Omental fat pad (tissue), 4 donors: ENCODE measurements at places on chromosomes 5 and 9.

DNA sequence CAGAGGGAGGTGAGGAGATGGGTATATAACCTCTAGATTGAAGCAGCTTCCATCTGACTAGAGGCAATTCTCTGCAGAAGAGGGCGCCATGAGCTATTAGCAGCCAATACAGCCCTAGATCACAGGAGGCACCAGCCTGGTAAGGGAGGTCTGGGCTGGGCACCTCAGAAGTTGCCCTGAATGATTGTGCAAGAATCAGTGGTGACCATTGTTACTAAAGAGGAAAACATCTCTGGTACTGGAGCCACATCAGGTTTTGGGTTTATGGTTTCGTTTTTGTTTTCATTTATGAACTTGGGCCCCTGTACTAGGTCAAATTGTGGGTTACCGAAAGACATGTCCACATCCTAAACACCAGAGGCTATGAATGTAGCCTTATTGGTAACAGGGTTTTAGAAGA lies 342.0 kb downstream of the MLLT3 start:
- no peak for DNase-seq

DNA sequence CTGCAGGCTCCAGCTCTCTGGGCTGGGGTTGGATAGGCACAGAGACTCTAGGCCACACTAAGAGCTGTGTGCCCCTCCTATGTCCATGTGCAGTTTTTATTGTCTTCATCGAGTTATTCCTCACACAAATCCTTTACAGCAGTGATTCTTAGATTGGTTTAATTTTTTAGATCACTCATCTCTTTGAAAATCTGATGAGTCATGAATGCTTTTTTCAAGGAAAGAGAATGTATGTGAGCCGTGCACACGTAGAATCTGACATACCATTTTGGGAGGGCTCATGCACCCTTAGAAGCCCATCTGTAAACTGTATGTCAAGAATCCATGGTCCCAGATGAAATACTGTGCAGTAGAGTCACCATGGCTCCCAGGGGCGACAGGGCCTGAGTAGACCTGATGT lies 100.7 kb upstream of the S1PR3 start:
- no peak for DNase-seq

GRCh38 chr9:24652181-24652580 lies 106.5 kb upstream of the IZUMO3 start:
- no peak for DNase-seq

GRCh38 chr5:156836846-156837245 lies 13.2 kb upstream of the PPP1R2B start:
- no peak for DNase-seq

GRCh38 chr9:98925956-98926355 lies 17.8 kb upstream of the COL15A1 start:
- DNase-seq, result no peak

DNA sequence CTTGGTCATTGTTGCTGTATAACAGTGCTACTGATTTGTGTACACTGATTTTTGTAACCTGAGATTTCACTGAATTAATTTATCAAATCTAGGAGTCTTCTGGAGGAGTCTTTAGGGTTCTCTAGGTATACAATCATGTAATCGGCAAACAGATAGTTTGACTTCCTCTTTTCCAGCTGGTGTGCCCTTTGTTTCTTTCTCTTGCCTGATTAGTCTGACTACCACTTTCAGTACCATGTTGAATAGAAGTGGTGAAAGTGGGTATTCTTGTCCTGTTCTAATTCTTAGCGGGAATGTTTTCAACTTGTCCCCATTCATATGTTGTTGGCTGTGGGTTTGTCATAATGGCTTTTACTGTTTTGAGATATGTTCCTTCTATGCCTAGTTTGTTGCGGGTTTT lies 24.7 kb upstream of the RANBP6 start:
- DNase-seq, result no peak

DNA sequence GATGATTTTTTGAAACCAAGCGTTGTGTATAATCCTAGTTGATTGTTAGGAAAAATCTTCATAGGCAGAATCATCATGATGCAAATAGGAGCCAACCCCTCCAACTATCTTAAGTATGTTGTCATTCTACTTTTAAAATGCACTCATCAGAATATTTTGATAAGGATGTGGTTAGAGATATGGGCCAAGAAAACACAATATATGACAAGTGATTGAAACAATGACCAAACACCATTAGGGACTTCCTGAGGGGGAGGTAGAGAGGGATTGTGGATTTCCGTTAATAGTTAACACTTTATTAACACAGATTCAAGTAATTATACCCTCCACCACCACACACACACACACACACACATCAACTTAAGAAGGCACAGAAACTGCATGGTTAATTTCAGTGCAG lies 143.3 kb downstream of the ARSB start:
- DNase-seq, result no peak

GRCh38 chr9:114929201-114929600 lies 1.2 kb downstream of the TNFSF8 start:
- DNase-seq, result no peak

- no peak for DNase-seq
Observed at GRCh38 chr9:136295542-136296433, 8.1 kb downstream of the CCDC187 start.

DNA sequence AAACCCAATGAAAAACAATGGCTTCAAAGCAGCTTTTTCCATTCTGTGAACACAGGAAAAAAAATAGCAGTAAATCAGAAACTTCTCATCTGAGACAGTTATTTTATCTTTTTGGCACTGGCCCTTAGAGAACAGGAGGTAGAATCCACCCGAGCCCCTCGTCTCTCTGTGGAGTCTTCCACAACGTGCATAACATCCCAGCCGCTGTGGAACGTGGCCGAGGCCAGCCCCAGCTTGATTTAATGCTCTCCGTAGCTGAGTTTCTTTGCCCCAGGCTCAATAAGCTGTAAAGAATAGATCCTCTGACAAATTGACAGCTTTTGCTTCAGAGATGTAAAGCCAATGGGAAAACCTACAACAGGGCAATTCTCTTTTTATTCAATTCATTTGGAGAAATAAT lies 107.9 kb upstream of the DAP start:
- no peak for DNase-seq

DNA sequence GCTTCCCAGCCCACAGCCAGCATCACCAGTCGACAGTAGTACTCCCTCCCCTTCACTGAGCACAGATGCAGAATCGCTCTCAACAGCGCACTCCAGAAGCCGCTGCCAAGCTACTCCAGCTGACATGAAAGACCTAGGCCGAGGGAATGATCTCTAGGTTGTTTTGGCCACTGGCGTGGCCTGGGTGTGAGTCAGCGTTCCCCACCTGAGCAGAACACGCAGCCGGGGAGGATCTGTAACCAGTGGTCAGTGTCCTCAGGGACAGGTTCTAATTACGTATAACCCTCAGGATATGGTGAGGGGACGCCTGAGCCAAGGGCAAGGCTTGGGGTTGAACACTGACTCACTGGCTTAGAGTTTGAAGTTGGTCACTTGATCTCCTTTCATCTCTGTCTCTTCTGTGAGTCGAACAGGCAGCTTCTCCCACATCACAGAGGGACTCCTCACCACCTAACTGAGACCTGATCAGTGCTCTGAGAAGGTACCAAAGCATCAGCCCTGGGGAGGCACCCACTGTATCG lies 76.9 kb upstream of the IL17B start:
- DNase-seq, result no peak

GRCh38 chr9:31445960-31446359 lies 938.5 kb upstream of the ACO1 start:
- no peak for DNase-seq

DNA sequence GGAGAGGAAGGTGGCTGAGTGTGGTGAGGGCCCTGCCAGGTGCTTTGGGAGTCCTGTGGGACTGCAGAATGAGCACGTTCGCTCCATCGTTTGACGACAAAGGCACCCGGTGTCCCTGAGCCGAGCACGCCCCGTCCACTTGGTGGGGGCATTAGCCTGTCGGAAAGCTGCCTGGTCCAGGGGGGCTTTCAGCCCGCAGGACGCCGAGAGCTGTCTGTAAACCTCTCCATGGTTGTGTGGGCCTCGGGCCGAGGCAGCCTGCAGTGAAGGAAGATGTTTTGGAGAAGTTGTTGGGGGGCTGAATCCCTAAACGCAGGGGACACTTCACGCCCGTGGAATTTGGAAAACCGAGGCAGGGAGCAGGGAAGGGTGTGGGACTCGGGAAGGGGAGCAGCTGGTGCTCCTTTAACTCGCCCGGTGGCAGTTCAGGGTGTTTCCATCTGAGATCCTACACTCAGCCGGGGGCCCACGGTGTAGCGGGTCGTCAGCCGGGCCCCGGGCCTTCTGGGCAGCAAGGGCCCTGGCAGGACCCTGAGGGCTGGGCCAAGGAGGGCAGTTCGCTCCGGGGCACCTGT lies 53.8 kb downstream of the MRPL36 start:
- no peak for DNase-seq

GRCh38 chr5:126000507-126000906 lies 422.7 kb upstream of the GRAMD2B start:
- no peak for DNase-seq

DNA sequence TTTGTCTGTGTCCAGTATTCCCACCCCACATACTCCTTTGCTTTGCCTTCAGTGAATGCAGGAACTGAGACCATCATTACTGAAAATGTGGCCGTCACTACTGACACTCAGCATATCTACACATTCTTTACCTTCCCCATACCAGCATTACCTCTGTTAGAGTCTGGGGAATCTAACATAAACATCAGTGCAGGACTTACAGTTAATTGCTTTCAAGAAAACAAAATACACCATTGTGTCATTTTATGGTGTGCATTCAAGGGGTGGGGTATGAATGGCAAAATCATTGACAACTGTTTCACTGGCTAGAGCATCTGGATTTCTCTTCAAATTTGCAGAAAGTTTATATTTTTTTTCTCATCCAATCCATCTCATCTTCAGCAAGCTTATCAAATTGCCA lies 731.4 kb upstream of the RIOK2 start:
- DNase-seq, result no peak

GRCh38 chr9:136566901-136567300 lies 21.1 kb upstream of the NOTCH1 start:
- DNase-seq, result no peak

- no peak for DNase-seq
Observed at GRCh38 chr5:65105301-65105700, 336.6 kb downstream of the CWC27 start.

DNA sequence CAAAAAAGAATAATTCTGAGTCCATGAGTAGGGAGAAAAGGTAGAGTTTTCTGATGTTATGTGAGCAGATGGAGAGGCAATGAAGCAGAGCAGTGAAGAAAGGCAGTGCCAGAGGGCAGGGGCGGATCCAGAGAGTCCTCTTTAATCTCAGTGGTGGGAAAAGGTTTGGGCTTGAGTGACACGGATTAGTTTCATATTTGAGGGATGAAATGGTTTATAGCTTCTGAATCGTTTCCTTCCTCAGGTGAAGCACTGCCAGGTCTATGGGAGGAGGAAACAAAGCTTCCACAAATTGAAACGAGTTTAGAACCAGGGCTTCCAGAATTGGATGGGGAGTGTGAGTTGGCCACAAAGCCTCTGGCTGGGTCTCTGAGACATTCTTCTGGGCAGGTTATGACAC lies 517.0 kb upstream of the PAPPA start:
- DNase-seq, result no peak

DNA sequence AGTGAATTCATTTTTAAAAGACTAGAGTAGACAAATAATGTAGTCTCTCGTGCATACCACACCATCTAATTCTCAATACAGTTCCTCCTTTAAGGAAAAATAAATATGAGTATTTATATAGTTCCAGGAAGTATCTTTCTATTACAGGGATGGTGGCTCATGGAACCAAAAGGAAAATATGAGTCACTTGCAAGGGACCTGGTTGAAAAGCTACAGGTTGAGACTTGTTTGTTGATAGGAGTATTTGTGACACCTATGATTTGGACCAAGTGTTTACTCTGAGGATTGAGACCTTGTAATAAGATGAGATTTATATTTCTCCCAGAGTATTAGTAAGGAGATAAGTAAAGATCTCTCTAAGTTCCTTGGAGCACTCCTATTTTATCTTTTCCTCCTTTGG lies 67.4 kb downstream of the CDO1 start:
- DNase-seq, result no peak

GRCh38 chr5:176798086-176798876 lies 12.1 kb upstream of the UNC5A start:
- DNase-seq, result no peak

DNA sequence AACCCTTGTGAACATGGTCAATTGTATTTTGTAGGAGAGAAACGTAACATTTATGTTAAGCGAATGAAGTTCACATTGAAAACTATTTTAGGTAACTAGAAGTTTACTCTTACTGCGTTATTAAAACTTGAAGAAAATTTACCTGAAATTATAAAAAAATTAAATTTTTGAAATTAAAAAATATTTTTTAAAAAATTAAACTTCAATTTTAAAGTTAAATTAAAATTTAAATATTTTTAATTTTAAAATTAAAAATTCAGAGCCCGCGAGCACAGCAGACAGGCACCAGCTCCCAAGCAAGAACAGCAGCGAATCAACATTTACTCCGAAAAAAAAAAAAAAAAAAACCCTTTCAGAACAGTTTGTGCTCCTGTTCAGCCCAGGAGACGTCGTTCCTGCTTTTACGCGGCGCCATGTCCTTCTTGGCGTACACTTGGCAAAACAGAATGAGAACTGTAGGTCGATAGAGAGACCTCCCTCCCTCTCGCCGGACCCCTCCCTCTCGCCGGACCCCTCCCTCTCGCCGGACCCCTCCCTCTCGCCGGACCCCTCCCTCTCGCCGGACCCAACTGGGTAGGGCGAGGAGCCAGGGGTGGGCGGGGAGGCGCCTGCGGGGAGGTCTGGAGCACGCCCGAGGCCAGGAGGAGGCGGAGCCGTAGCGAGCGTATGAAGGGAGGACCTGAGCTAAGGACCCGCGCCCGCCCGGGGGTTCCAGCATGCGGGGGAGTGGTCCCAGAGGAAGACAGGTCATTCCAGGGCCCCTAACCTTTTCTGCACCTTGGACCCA lies 235.8 kb downstream of the ROR2 start:
- DNase-seq, result no peak

DNA sequence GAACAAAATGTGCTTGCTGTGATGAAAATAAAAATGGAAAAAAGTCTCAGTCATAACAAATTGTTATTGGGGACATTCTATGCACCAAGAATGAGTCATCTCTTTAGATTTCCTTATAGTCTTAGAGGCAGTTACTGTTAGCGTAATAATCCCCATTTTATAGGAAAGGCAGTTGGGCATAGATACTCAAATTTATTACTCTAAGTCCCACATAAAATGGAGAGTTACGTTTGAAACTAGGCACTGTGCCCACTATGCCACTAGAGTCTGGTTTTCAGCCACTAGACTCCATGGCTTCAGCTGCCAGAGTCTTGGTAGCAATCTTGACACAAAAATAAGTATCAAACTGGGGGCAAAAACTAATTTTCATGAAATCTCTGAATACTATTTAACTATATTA lies 317.9 kb upstream of the MEF2C start:
- DNase-seq, result no peak

GRCh38 chr9:114641967-114642366 lies 15.6 kb downstream of the TEX53 start:
- DNase-seq, result no peak

GRCh38 chr5:173188280-173188679 lies 43.9 kb downstream of the BNIP1 start:
- no peak for DNase-seq

- DNase-seq, result peak; percentile 58
Observed at GRCh38 chr5:170638454-170639220, 134.8 kb downstream of the KCNIP1 start.

- no peak for DNase-seq
Observed at GRCh38 chr5:138334867-138335447, 3.1 kb upstream of the FAM53C start.

GRCh38 chr5:68254810-68255209 lies 39.3 kb downstream of the PIK3R1 start:
- no peak for DNase-seq
